8988T (cell line): ENCODE measurements at places on chromosomes 1 and 21.

- no peak for DNase-seq
Observed at GRCh38 chr1:10084045-10084444, 51.3 kb downstream of the UBE4B start.

DNA sequence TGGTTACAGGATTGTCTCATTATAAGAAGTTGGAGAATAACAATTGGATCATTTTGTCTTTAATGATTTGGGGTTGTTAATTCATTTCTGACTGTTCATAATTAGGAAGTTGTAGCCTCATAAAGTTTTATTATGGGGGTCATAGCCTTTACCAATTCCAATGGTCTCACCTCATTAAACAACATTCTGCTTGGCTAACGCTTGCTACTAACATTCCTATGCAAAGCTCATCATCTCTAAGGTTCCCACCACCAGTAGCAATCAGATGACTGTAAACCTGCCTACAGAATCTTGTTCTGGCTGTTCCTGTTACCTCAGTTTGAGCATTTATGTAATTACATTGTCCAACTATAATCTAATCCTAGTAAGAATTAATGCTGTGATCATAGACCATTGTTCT lies 60.2 kb downstream of the ODF2L start:
- DNase-seq, result no peak

DNA sequence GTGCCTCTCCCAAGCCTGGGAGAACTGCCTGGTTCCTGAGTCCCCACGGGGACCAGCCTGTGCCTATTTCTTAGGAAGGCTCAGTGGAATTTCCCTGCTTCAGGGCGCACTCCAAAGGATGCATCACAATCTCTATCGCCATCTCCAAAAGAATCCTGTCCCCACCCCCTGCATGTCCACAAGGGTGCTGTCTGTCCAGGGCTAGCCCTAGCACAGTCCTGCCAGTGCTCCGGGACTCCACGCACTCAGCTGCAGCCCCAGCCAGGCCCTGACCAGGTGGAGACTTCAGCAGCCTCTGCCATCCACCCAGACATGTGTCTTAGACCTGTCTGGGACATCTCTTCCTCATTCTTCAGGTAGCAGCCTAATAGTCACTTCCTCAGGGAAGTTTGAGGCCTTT lies 199.7 kb downstream of the GRIK3 start:
- no peak for DNase-seq

DNA sequence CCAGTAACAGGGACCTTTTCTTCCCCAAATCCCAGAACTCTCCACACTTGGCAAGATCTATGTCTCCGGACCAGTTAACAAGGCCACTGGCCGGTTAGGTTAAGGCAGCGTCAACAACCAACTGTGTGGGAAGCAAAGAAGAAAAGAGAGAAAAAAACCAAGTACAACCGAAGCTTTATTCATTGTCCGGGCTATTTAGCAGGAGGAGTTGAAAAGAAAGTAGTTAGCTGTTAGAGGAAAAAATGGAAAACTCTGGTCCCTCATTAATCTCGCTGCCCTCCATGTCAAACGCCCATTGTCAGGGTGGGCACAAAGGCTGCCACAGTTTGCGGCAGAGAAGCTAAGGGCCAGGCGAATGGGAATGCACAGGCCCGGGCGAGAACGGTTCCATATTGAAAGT lies 49.3 kb upstream of the GRIK3 start:
- no peak for DNase-seq

- no peak for DNase-seq
Observed at GRCh38 chr21:21606041-21606440, 607.8 kb downstream of the NCAM2 start.

GRCh38 chr1:10019561-10019960 lies 13.2 kb upstream of the UBE4B start:
- DNase-seq, result no peak

- no peak for DNase-seq
Observed at GRCh38 chr21:36792505-36792967, 93.6 kb downstream of the SIM2 start.

DNA sequence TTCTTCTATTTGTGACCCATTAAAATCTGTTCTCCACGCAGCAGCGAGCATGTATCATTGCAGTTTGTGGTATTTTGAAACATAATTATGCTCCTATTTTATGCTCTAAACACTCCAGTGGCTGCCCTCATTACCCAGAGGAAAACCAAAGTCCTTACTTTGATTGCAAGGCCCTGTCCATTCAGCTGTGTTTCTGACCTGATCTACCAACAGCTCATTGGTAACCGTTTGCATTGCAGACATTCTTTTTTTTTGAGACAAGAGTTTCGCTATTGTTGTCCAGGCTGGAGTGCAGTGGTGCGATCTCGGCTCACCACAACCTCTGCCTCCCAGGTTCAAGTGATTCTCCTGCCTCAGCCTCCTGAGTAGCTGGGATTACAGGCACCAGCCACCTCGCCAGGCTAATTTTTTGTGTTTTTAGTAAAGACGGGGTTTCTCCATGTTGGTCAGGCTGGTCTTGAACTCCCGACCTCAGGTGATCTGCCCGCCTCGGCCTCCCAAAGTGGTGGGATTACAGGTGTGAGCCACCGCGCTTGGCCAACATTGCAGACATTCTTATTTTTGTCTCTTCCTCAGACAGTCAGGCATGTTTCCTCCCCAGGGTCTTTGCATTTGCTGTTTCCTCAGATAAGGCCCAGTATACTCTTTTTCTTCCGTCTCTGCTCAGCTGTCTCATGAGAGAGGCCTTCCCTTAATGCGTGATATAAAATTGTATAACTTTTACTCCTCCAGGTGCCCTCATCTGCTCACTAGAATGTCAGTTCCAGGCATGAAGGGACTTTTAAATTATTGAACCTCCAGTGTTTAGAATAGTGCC lies 32.5 kb downstream of the THRAP3 start:
- no peak for DNase-seq

GRCh38 chr21:41805038-41805437 lies 38.2 kb upstream of the RIPK4 start:
- DNase-seq, result no peak

GRCh38 chr1:47569681-47570470 lies 132.0 kb downstream of the FOXD2 start:
- DNase-seq, result peak; percentile 59

GRCh38 chr21:35256468-35256988 lies 207.4 kb upstream of the RUNX1 start:
- no peak for DNase-seq

DNA sequence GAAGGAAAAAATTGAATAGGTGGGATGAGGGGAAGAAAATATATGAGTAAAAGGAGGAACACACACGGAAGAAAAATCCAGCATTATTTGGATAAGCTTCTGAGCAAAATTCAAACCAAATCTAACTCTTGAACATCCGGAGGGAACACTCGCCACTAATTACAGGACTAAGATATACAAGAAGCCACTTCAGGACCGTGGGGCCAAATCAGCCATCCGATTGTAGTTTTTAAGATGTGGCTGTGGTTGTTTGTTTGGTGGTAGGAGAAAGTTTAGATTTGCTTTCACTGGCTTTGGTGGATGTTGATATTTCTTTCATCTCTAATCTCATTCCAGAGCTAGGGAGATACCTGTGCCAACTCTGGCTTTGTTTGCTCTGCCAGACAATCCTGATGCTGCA lies 43.7 kb upstream of the ADAMTS1 start:
- DNase-seq, result no peak

- DNase-seq, result peak; percentile 93
Observed at GRCh38 chr1:109248797-109249629, at the start of gene CELSR2. Gene CELSR2, plus strand, starts transcription at chr1:109249539. Its CDS starts 541 bp downstream, at chr1:109250080.
